Common myeloid progenitor, CD34-positive (primary cell): ENCODE measurements at places on chromosomes 16 and 17.
A peak's percentile ranks its signal among the peaks of the same experiment; 100 is the strongest.

- H3K4me1 ChIP-seq = no peaks in the 10 kb centered on the region
- no peak for DNase-seq
- no peaks in the 10 kb centered on the region for H3K27me3 ChIP-seq
- no peak overlapping the region for H3K27ac ChIP-seq
- no peak overlapping the region for H3K4me3 ChIP-seq
Observed at GRCh38 chr17:3029213-3029913, 34.0 kb downstream of the OR1D5 start.

DNA sequence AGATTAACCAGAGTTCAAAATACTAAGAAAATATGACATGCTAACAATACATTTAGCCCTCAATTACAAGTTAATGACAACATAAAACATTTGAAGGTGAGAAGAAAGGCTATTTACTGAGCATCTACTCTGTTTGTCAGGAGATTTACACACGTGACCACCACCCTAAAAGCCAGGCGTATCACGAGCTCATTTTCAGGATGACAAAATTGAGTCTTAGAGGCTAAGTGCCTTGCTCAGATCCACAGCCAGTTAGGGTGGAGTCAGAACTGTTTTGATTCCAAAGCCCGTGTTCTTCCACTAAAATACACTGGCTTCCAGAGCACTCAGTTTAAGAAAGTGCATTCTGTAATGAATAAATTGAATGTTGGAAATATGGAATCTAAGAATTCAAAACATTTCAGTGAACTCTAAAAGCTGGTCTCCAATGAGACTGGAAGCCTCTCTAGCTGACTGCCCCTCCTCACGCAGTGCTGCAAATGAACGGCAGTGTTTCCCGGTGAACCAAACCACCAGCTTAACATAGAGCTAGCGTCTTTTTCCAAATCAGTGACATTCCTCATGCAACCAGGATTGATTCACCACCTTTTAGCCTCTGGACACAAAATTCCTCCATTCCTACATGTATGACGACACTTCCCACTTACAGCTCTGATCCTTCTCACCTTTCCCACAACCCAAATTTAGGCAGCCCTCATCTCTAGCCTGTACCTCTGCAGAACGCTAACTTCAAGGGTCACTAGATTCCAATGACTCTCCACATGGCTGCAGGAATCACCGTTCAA, 5.9 kb downstream of the ZDHHC7 start:
- H3K4me1 ChIP-seq = peaks cover 27% of the 10 kb centered on the region
- no peaks in the 10 kb centered on the region for H3K36me3 ChIP-seq
- no peak overlapping the region for H3K27ac ChIP-seq

DNA sequence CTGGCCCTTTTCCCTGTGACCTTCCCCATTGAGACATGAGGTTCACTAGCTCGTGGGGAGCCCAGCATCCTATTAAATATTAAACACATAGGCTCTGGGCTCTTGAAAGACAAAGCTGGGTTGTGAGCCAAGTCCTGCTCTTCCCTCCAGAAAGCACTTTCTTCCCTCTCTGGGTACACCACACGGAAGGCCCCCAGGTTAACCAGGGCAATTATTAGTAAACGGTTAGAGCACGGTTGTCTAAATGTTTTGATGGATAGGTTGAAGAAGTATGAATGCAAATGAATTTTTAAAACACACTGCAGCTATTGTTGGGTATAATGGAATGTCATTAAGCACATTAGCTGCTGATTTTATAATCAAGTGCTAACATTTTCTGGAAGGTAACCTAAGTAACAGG, 32.7 kb upstream of the CDH13 start:
- H3K4me3 ChIP-seq = no peak overlapping the region
- no peaks in the 10 kb centered on the region for H3K36me3 ChIP-seq
- no peak for DNase-seq
- peaks cover 4% of the 10 kb centered on the region for H3K27me3 ChIP-seq
- no peak overlapping the region for H3K27ac ChIP-seq
- H3K4me1 ChIP-seq = no peaks in the 10 kb centered on the region

GRCh38 chr17:57953219-57953618, 2.0 kb downstream of the CUEDC1 start:
- peaks cover 15% of the 10 kb centered on the region for H3K4me1 ChIP-seq
- H3K36me3 ChIP-seq = no peaks in the 10 kb centered on the region
- H3K4me3 ChIP-seq = no peak overlapping the region
- no peak for DNase-seq
- no peak overlapping the region for H3K27ac ChIP-seq
- peaks cover 8% of the 10 kb centered on the region for H3K27me3 ChIP-seq

GRCh38 chr17:79595921-79596320, 14.9 kb downstream of the RBFOX3 start:
- no peak overlapping the region for H3K4me3 ChIP-seq
- H3K36me3 ChIP-seq = no peaks in the 10 kb centered on the region
- H3K27ac ChIP-seq = no peak overlapping the region
- H3K27me3 ChIP-seq = peaks cover 70% of the 10 kb centered on the region

- no peaks in the 10 kb centered on the region for H3K36me3 ChIP-seq
- H3K4me1 ChIP-seq = no peaks in the 10 kb centered on the region
- no peak overlapping the region for H3K27ac ChIP-seq
- DNase-seq = no peak
- H3K27me3 ChIP-seq = no peaks in the 10 kb centered on the region
Observed at GRCh38 chr17:61303817-61304096, 95.9 kb upstream of the TBX2 start.

GRCh38 chr16:66154801-66155200, 211.7 kb upstream of the CDH5 start:
- H3K4me3 ChIP-seq = no peak overlapping the region
- no peaks in the 10 kb centered on the region for H3K27me3 ChIP-seq
- peaks cover 8% of the 10 kb centered on the region for H3K4me1 ChIP-seq
- H3K36me3 ChIP-seq = no peaks in the 10 kb centered on the region

GRCh38 chr16:27495191-27495590, 54.5 kb downstream of the GTF3C1 start:
- no peaks in the 10 kb centered on the region for H3K4me1 ChIP-seq
- no peak overlapping the region for H3K4me3 ChIP-seq
- peaks cover 87% of the 10 kb centered on the region for H3K36me3 ChIP-seq
- DNase-seq = no peak
- no peak overlapping the region for H3K27ac ChIP-seq

DNA sequence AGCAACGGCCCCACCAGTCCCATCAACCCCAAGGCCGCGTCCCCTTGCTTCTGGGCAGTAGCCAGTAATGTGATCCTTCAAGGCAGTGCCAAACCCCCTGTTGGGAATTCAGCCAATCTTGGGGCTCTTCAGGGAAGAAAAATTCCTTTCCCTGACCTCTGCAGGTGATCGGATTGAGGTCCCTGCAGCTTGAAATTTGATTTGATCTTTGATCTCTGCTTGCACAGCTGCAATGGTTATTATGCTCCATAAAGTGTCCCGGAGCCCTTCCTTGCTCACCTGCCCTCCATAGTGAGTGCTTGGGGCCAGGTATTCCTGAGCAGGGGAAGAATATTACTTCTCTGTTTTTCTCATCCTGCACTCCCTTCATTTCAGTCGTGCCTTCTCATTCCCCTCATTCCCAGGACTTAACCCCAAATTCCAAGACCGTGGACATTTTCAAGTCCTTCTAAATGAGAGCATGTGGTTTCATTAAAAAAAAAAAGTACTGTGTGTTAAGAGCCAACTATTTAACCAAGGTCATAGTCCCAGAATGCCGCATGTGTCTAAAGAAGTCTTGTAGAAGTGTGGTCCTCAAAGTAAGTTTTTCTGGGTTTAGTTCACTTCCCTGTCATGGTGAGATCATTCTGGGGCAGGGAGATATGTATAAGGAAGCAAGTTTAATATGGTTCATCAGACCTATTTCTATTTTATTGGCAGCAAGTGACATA, 56.3 kb downstream of the SOX9 start:
- no peak for DNase-seq
- no peaks in the 10 kb centered on the region for H3K4me1 ChIP-seq
- no peaks in the 10 kb centered on the region for H3K36me3 ChIP-seq
- H3K4me3 ChIP-seq = no peak overlapping the region

- H3K27ac ChIP-seq = no peak overlapping the region
- H3K4me3 ChIP-seq = no peak overlapping the region
- DNase-seq = no peak
- peaks cover 11% of the 10 kb centered on the region for H3K4me1 ChIP-seq
- no peaks in the 10 kb centered on the region for H3K36me3 ChIP-seq
Observed at GRCh38 chr16:79191933-79192332, 408.6 kb downstream of the MAF start.

DNA sequence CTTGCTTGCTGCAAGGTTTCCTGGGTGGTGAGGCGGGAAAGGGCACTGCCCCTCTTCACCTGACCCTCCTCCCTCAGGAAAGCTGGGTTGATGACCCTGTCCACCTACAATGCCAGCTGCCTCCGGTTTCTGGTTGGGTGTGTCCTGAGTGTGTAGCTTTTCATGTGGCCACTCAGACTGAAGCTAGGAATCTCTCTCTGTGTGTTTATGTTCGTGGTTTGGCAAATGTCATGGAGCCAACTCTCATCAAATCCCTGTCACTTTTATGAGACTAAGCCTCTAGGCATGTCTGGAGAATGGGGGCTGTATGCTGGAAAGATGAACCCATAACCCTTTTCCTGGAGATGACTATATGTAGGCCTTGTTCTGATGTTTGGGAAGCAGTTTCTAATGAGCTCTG, 17.1 kb downstream of the PLEKHG4 start:
- H3K4me1 ChIP-seq = no peaks in the 10 kb centered on the region
- H3K27me3 ChIP-seq = no peaks in the 10 kb centered on the region
- H3K27ac ChIP-seq = no peak overlapping the region
- DNase-seq = no peak
- H3K36me3 ChIP-seq = no peaks in the 10 kb centered on the region

DNA sequence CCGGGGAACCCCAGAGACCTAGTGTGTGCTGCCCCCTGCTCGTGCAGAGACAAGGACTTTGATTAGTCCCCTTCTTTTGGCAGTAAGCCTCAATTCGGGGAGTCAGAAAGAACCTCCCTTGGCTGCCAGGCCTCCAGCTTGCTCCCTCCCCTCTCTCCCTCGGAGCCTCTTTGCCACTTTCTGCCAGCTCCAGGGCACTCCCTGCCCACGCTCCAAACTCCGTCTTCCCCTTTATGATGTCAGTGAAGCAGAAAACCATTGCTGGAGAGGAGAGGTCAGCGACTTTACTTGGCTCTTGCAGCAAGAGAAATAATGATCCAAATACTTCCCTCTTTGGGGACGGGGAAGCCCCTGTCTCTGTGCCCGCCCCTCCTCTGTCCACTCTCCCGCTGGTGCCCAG, 28.1 kb downstream of the TTYH2 start:
- no peak overlapping the region for H3K27ac ChIP-seq
- H3K4me3 ChIP-seq = no peak overlapping the region
- peaks cover 5% of the 10 kb centered on the region for H3K4me1 ChIP-seq
- H3K27me3 ChIP-seq = no peaks in the 10 kb centered on the region
- H3K36me3 ChIP-seq = no peaks in the 10 kb centered on the region

DNA sequence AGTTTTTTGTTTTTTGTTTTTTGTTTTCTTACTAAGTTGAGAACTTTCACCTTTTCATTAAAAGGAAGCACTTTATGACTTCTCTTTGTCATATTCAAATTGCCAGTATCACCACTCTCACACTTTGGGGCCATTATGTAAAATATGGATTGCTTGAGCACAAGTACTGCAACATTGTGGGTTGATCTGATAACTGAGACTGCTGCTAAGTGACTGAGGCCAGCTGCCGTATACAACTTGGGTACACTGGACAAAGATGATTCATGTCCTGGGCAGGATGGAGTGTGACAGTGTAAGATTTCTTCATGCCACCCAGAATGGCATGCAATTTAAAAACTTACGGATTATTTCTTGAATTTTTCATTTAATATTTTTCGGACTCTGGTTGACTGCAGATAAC, 7.8 kb downstream of the TTC19 start:
- H3K27me3 ChIP-seq = no peaks in the 10 kb centered on the region
- H3K36me3 ChIP-seq = peaks cover 87% of the 10 kb centered on the region
- no peak overlapping the region for H3K4me3 ChIP-seq

DNA sequence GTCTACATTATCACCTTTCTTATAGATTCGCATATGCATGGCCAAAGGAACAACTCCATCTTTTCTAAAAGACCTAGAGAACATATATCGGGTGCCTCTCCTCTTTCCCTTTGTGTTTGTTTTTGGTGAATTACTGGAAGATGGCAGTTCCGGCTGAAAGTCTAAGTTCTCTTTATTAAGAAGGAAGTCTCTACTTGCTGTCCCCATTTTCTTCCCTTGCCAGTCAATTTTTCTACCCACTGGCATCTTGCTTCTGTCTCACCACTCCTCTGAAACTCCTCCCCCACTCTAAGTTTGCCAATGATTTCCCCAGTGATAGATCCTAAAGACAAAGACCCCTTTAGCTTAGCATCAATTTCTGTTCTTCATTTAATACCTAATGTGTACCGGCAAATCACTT, 93.9 kb upstream of the CORO6 start:
- peaks cover 24% of the 10 kb centered on the region for H3K4me1 ChIP-seq
- no peak overlapping the region for H3K27ac ChIP-seq
- H3K27me3 ChIP-seq = no peaks in the 10 kb centered on the region
- H3K36me3 ChIP-seq = peaks cover 16% of the 10 kb centered on the region

GRCh38 chr17:62704381-62704971, 77.0 kb downstream of the MRC2 start:
- H3K27me3 ChIP-seq = no peaks in the 10 kb centered on the region
- H3K4me3 ChIP-seq = peak overlapping the region; percentile 5
- no peak overlapping the region for H3K27ac ChIP-seq
- H3K36me3 ChIP-seq = no peaks in the 10 kb centered on the region
- no peaks in the 10 kb centered on the region for H3K4me1 ChIP-seq
- DNase-seq = no peak

DNA sequence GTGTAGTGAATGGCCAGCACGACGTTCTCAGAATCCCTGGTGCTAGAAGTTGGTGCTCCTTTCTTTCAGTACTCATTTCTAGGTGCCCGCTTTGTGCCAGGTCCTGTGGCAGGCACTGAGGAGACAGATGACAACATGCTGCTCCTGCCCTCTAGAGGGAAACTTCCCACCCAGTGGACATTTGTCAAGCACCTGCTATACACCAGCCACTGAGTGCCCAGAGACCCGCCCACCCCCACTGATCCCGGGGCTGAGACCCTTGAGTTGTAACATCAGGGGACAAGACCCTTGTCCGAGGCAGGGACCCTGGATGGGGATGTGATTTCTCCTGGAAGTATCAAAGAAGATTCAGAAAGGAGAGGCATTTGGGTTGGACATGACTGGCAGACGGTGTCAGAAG, 25.1 kb downstream of the UNC13D start:
- DNase-seq = no peak
- H3K27ac ChIP-seq = no peak overlapping the region
- no peak overlapping the region for H3K4me3 ChIP-seq

GRCh38 chr16:81551151-81551808, 106.7 kb downstream of the CMIP start:
- no peak overlapping the region for H3K27ac ChIP-seq
- no peaks in the 10 kb centered on the region for H3K27me3 ChIP-seq
- no peaks in the 10 kb centered on the region for H3K36me3 ChIP-seq
- H3K4me3 ChIP-seq = no peak overlapping the region

GRCh38 chr16:27633721-27634120, 83.8 kb downstream of the KATNIP start:
- no peaks in the 10 kb centered on the region for H3K27me3 ChIP-seq
- no peak for DNase-seq
- H3K36me3 ChIP-seq = peaks cover 7% of the 10 kb centered on the region
- no peak overlapping the region for H3K27ac ChIP-seq
- no peak overlapping the region for H3K4me3 ChIP-seq
- no peaks in the 10 kb centered on the region for H3K4me1 ChIP-seq

- DNase-seq = peak; percentile 74
- no peaks in the 10 kb centered on the region for H3K36me3 ChIP-seq
- H3K4me3 ChIP-seq = no peak overlapping the region
- H3K27me3 ChIP-seq = no peaks in the 10 kb centered on the region
Observed at GRCh38 chr17:10792151-10792550, 11.7 kb downstream of the TMEM238L start.
